ENCODE measurements at places on chromosomes 7 and 10.

DNA sequence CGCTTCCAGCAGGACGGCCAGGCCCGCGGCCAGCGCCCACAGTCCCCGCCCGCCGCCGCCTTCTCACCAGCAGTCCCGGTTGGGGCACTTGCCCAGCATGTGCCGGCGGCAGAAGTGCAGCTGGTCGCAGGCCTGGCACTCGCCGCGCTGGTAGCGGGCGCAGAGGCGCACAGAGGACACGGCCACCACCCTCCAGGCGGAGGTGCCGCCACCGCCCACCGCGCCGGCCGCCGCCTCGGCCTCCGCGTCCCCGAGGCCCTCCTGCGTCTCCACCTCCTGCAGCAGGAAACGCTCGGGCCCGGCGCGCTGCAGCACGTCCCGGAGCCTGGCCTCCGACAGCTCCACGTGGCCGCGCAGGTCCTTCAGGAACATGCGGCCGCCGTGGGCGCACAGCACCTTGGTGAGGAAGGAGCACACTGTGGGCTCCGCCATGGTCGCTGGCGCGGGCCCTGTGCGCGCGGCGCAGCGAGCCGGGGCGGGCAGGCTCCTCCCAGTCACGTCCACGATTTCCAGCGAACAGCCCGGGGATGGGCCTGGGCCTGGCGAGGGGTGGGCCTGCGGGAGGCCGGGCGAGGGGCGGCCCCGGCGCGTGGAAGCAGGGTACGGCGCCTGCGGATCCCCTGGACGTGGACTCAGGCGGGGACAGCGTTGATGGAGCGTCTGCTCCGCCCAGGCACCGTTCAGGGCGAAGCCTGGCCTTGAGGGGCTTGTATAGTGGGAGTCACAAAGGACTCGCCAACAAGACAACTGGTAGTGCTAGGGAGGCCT lies at the start of gene ZC3HAV1L:
ZC3HAV1L (minus strand) TSS at position 457 of the 768 bp plus-strand sequence; CDS start at position 432, 25 bp downstream.
- DNase-seq: peak; percentile 63

DNA sequence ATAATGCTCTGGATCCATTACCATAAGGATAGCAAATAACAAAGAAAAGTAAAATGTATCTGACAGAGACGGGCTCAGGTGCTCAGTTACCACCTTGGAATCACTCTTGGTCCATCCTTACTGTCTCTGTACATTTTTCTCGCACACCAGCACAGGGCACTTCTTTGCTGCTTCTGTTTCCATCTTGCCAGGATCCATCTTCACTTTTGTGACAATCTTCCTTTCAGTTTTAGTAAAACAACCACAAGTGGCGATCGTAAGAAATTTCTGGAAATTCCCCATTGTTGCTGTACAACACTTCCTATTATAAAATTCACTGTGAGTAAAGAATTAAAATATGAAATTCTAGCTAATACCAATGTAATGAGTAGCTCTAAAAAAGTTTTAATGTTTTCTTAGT lies 695.5 kb downstream of the GRM8 start:
- no peak for DNase-seq

- DNase-seq: no peak
These were observed 451.6 kb downstream of the TYW1 start for GRCh38 chr7:67448271-67448670.

- no peak for DNase-seq
These were observed 362.9 kb upstream of the ZNF32 start for GRCh38 chr10:44011603-44011981.

GRCh38 chr7:134443396-134444070 lies 15.4 kb downstream of the AKR1B1 start:
- DNase-seq: no peak

DNA sequence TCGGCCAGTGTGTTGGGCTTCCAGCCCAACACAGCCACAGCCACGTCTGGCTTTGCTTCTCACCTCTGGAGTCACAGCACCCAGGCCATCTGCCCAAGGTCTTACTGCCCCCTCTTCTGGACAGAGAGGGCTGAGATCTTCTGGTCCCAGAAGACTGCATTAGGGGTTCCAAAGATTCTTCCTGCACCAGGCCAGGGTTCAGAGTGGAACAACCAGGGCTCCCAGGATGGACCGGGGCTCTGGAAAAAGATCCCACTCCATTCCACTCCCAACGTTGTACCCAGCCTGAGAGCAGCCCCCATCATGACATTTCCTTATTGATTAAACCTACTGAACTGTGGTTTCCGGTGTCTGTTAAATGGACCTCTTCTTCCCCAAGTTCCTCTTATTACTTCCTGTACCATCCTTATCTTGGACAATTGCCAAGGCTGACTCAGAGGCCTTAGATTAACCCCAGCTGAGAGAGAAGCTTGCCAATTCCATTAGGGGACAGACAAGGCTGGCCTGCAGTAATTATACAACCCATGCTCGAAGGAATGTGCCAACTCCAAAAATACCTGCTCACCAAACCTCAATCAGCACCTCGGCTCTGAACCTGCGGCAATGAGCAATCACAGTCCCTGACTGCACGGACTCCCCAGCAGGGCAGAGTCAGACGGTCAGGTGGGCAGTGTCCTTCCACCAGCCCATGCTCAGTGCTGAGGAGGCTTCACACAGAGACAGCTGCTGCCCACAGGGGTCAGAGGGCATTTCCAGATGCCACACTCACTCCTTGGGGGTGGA lies 47.9 kb upstream of the NPFFR1 start:
- no peak for DNase-seq

- DNase-seq: no peak
These were observed 46.8 kb downstream of the GNAI1 start for GRCh38 chr7:80181411-80181810.

DNA sequence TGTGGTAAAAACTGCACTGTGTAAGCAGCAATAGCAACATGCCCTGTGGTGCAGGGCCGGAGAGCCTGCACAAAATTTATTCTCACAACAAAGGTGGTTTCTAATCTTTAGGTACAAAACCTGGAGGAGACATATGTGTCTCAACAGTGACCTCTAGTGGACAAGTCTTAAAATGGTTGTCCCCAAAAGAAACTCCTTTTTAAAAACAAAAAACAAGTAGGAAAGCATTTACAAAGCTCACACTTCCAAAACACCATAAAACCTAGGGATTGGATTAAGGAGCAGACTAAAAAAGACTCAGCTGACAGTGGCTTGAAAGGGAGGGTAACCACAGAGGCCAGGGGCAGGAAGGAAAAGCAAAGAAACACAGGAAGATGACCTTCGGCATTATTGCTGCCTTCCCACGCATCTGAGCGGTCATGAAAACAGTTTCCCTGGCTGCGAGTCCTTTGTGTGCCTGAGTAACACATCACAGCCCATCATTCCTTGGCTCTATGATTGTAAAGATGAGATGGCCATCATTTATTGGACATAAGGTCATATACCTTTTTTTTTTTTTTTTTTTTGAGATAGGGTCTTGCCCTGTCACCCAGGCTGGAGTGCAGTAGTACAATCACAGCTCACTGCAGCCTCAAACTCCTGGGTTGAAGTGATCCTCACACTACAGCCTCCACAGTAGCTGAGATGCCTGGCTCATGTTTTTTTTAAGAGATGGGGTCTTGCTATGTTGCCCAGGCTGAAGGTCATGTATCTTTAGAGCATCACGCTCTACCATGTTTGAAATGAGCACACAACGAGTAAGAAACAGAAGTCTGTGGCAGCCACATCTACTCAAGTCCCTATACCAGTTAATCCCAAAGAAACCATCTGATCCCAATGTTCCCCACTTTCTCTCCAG lies 39.5 kb downstream of the RSU1 start:
- peak; percentile 27 for DNase-seq

DNA sequence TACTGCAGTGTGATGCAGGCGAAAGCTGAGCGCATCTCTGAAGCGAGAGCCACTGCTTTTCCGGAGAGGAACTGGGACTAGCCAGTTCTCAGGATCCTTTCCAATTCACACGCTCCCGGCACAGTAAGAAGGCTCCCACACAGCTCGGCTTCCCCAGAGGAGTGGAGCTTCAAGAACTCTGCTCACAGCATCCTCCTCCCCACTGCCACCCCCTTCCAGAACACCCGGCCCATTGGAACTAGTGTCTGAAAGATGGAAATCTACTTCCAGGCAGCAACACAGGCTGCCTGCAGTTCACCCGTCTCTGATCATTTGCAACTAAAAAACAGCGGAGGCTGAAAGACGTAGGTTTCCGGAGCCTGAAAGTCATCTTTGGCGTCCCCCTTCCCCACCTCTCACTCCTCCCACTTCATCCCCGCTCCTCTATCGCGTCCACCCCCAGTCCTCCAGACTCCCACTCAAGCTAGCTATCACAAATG lies at the start of gene DGKB:
DGKB (minus strand) TSS at position 163 of the 479 bp plus-strand sequence.
- peak; percentile 12 for DNase-seq

DNA sequence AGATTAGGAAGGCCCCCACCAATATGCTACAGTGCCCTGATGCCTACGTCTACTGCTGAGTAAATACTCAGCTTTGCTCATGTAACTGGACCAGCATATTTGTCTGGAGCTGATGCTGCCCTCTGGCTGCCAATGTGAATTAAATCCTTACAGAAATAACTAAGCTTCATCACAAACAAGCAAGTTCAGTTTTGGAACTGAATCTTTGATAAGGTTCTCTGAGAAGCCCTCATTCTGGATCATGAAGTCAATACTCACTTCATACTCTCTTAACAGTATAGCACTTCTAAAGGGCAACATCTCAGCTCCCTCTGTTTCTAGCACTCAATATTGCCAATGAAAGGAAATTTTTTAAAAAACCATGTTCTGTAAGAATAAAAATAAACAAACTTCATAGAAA lies 246.7 kb downstream of the ETV1 start:
- no peak for DNase-seq

DNA sequence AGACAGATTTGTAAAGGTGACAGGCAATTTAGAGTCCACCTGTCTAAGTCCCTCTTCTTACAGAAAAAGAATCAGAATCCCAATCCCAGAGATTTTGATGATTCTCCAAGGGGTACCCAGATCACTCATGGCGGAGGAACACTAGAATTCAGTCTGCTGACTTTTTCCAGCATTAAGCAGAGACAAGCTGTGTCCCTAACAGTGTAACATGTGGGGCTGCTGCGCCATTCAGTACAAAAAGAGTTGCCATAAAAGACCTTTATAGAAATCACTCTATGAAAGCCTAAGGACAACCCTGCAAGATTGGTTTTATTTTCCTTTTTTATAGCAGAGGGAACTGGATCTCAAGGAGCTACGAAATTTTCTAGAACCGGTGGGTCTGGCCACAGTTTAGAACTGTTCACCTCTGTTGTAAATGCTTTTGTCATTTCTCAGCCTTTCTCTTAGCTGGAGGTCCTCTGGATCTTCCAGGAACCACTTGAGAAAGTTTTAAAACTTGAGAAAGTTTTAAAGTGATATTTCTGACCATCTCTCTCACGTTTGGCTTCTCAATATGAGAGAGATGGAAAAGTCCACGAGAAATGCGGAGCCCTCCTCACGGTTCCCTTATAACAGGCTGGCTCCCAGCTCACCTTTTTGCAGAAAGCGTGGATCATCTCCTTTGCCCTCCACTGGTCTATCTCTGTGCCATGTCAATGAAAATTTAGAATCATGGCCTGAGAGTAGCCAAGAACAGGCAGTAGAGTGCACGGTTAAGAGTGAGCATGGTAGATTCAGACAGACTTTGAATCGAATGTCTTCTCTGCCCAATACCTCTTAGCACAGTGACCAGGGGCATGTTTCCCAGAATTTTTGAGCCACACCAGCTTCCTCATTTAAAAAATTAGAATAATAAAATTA lies 826 bp downstream of the GIMAP7 start:
- no peak for DNase-seq

GRCh38 chr7:100582041-100582579 lies 3.8 kb downstream of the LRCH4 start:
- no peak for DNase-seq

DNA sequence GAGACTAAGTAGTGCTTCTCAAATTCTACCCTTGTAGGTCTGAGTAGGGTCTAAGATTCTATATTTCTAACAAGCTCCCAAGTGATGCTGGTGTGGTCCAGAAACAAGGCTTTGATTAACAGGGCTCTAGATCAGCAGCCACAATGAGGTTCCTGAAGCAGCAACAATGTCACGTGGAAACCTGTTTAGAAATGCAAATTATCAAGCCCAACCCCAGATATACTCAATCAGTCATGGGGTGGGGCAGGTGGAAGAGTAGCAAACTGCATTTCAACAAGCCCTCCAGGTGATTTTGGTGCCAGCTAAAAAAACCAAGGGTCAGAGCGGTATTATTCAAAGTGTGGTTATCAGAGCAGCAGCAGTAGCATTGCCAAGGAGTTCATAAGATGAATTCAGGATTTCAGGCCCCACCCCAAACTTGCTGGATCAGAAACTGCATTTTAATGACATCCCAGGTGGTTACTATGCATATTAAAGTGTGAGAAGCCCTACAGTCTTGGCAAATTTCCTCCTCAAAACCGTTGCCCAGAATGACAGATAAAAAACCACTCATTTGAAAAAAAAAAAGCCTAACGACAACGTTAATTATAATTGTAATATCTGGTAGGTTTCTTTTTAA lies 199.2 kb downstream of the AHR start:
- no peak for DNase-seq

GRCh38 chr10:131437556-131438475 lies 126.3 kb upstream of the TCERG1L start:
- DNase-seq: no peak

DNA sequence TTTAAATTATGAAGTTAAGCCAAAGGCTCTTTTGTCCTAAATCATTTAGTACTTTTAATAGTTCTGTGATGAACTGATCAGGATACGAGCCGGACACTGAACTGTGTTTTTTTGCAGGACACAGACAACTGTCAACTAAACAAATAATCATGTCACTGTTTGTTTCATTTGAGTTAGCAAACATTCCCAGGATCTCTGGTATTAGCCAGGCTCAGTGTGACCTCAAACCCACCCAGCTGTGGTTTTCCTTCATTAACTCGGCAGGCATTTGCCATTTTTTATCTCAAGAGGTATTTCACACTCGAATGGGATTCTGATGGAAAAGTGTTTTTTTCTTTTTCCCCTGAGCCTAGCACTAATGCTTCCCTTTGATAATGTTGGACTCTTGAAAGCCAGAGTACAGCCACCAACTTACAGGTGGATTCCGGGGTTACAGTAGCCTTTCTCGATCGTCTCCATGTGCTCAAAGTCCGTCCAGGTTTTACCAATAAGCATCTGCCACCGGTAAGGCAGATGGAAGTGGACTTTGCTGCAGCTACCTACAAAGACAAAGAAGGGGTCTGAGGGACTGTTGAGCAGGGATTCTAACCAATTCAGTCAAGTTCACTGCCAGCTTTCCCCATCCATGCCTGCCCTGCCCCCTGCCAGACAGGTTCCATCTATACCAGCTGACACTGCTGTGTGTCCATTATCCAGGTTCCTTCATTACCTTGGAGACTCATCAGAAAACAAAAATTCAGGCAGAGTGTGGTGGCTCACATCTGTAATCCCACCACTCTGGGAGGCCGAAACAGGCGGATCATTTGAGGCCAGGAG lies 33.4 kb downstream of the ZC3HAV1 start:
- DNase-seq: no peak

- DNase-seq: no peak
These were observed 13.9 kb downstream of the STX1A start for GRCh38 chr7:73705551-73705920.

All from NCI-H1930 (cell line).